ENCODE measurements at places on chromosomes 5 and 9.

- peak; percentile 39 for DNase-seq
Measured at GRCh38 chr5:66933066-66933465, 263.5 kb downstream of the CD180 start.

GRCh38 chr5:81213070-81213469, 20.1 kb upstream of the CKMT2 start:
- no peak for DNase-seq

DNA sequence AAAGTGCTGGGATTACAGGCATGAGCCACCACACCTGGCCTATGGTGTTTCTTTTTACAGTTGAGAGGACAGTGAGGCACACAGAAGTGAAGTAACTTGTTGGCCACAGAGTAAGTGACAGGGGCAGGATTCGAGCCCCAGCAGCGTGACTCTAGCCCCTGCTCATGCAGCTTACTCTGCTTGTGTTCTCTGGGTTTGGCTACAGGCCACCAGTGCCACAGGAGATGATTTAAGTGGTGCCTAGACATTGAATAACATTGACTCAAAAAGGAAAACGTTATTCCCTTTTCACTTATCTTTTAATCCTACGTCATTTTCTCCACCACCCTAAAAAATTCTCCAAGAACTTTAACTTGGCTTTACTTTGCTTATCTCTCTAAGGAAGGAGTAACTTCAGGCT, 61.4 kb downstream of the SNX24 start:
- DNase-seq: peak; percentile 39

- DNase-seq: no peak
Measured at GRCh38 chr9:104028827-104029226, 65.3 kb upstream of the SMC2 start.

GRCh38 chr5:111699976-111700375, 57.0 kb downstream of the NREP start:
- DNase-seq: no peak

- no peak for DNase-seq
Measured at GRCh38 chr9:85228111-85228855, 513.5 kb downstream of the AGTPBP1 start.

GRCh38 chr9:19239955-19240354, 9.5 kb downstream of the DENND4C start:
- DNase-seq: peak; percentile 22

DNA sequence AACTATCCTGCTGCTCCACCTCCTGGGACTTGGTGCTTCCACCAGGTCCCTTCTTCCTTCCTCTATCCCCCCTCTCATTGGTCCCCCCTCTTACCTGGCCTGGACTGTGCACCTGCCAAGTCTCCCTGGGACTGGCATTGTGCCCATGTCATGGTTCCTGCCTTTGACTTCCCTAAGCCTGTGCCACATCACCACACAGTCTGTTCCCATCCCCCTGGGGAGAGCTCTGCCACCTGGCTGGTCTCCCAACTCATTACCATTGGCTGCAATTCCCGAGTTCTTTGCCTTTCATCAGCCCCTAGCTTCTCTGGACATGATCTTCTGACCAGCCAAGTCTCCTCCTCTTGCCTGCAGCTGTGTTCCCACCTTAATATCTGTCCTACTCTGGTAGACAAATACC, 180.3 kb downstream of the SREK1 start:
- no peak for DNase-seq

DNA sequence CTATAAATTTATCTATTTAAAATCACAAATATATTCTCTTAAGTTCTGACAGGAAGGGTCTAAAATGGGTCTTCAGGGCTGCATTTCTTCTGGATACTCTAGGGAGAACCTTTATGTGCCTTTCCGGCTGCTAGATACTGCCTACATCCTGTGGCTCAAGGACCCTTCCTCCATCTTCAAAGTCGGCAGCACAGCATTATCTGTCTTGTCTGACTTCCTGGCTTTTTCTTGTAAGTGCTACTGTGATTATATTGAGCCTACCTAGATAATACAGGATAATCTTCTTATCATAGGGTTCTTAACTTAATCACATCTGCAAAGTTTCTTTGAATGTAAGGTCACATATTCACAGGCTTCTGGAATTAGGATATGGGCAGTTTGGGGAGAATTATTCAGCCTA, 943.8 kb upstream of the TYRP1 start:
- DNase-seq: no peak

GRCh38 chr5:116616876-116617275, 42.3 kb upstream of the SEMA6A start:
- DNase-seq: no peak

DNA sequence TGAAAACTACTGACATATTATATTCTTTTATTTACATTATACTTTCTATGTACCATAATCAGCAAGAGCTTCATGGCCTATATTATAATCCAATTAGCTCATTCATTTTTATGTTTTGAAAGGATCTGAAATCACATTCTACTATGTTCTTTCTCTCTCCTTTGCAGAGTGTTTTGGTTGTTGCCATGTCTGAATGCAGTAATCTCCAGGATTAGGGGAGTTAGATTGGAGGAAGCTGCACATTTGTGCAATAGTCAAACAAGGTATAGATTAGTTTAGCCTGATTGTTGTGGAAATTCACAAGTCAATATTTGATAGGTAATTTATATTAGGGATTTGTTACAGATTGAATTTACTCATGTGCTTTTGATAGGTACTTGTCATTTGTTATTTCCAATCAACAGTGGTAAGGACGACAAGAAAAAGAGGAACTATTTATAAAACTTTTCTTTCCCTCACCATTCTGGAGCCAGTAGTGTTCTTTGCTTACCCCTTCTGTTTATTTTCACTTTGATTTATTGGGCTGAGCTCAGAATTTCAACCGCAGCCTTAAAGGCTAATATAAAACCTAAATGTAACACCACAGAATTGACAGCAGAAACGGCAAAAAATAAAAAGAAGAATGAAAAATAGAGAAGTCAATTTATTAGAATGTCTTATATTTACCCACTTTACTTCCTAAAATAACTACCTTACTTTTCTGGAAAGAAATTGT, 597.0 kb downstream of the CHSY3 start:
- no peak for DNase-seq

- peak; percentile 82 for DNase-seq
Measured at GRCh38 chr9:112348257-112349007, 15.0 kb upstream of the PTBP3 start.

DNA sequence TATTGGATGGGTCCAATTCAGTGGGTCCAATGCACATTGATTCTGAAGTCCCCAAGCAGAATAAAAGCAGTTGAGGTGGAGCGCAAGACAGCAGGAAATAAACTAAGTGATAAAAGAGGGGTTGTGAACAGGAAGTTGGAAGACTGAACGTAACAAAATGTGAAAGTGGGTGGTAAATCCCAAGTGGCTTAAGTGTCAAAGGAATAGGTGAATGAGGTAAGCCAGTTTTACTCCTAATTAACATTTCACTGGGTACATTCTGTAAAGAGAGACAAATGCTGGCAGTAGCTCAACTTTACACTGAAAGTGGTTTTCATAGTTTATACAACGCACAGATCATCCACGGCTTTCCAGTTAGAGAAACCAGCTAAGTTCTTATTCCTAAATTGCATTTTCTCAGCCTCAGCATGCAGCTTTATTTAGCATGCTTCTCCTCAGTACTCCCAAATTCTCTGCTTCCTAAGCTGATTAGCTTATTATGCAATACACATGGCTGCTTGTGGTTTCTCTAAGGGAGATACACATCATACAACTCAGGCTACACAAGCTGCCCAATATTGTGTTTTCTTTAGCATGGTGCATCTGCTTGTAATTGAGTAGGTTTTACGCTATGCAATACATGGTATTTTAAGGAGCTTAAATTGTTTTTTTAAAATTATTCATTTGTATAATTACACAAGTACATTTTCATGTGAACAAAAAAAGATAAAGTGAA, 34.2 kb upstream of the HSD17B4 start:
- DNase-seq: peak; percentile 91

- no peak for DNase-seq
Measured at GRCh38 chr9:35035851-35036701, 36.3 kb downstream of the VCP start.

GRCh38 chr5:21919414-21920022, 933.6 kb downstream of the CDH12 start:
- peak; percentile 72 for DNase-seq

DNA sequence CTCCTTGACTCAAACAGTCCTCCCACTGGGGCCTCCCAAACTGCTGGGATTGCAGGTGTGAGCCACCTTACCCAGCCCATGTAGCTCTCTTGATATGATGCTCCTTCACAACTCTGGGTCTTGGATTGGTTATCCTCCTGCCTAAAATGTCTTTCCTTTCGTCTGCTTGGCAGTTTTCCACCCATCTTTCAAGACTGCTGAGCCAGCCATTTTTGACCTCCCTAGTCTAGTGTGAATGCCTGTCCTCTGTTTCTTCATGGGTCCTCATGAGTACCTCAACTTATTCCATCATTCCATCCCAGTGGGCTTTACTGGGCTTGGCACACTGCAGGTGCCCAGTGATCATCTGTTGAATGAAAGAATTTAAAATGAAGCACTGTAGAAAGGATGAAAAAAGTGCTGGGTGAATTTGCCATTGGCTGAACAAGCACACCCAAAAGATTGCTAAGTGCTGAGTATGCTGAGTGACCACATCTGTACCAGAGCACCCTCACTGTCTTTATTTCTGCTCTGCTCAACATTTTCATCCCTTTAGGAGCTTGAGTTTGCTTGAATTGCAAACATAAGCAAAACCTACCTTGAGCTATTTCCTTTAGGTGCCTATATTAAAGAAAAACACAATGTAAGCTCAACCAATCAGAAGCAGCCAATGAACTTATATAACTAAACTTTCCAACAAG, 84.8 kb upstream of the FAM169A start:
- DNase-seq: peak; percentile 25

DNA sequence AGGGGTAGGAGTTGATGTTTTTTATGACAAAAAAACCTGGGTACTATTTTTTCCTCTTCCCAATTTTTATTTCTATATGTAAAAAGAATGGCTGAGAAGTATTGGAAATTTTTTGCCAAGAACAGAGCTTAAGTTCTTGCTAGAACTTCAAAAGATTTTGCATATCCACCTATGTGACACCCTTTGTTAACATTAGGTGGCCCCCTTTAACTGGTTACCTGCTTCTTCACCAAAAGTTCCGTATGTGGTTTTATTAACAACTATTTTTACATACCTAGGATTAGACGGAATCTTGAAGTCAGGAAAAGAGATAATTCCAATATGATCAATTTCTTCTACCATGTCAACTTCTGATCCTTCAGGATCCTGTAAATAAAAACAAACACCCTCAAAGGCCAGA, 15.5 kb downstream of the C5 start:
- DNase-seq: no peak

DNA sequence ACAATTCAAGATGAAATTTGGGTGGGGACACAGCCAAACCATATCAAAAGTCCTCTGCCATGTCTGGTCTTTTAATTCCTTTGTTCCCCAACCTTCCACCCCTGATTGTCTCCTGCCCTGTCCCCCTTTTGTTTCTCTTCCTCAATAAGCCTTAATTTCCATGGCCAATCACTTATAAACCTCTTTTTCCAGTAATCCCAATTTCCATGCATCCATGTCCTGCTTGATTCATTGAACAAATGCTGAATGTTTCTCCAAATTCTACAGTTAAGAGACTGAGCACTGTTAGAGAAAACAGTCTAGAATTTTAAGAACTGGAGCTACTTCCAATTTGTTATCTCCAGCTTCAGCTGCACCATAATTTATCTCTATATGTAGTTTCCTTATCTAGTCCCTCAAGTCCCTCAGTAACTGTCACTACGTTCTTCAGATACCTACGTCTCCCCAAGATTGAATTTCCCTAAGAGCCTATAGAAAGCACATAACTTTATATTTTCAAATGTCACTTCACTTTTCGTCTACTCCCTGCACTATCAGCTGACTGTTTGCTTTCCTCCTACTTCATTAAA, 34.2 kb downstream of the TARS1 start:
- DNase-seq: no peak

GRCh38 chr5:98638111-98638510, 135.4 kb upstream of the RGMB start:
- DNase-seq: no peak

DNA sequence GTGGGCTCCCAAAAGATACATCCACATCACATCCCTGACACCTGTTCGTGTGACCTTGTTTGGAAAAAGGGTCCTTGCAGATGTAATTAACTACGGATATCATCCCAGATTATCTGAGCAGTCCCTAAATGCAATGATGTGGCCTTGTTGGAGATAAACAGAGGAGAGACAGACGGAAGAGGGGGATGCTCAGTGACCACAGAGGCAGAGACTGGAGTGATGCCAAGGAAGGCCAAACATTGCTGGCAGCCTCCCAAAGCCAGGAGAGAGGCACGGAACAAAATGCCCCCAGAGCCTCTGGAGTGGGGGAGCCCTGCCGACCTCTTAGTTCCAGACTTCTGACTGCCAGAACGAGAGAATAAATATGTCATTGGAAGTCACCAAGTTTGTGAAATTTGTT, 15.0 kb upstream of the VAV2 start:
- no peak for DNase-seq

GRCh38 chr5:154265197-154265773, 74.8 kb downstream of the GALNT10 start:
- DNase-seq: no peak

- DNase-seq: no peak
Measured at GRCh38 chr5:133680830-133681565, 68.7 kb upstream of the FSTL4 start.

- no peak for DNase-seq
Measured at GRCh38 chr9:134029248-134030226, 4.3 kb downstream of the BRD3OS start.

- DNase-seq: peak; percentile 73
Measured at GRCh38 chr9:76772686-76773445, 8.6 kb downstream of the PCA3 start.

DNA sequence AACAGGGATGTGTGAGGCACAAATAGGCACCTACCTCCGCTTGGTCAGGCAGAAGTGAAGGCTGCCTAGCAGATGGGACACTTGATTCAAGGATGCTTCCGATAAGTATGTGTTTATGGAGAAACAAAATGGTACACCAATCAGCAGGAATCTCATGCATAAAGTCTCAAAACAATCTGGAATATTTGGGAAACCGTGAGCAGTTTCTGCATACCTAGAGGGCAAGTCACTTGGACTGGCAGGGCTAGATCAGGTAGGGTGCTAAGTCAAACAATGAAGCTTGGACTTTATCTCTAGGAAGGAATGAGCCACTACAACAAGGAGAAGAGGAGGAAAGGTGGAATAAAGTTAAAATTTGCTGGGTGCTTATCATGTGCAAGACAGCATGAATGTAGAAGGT, 5.5 kb downstream of the EPB41L4A start:
- DNase-seq: no peak

DNA sequence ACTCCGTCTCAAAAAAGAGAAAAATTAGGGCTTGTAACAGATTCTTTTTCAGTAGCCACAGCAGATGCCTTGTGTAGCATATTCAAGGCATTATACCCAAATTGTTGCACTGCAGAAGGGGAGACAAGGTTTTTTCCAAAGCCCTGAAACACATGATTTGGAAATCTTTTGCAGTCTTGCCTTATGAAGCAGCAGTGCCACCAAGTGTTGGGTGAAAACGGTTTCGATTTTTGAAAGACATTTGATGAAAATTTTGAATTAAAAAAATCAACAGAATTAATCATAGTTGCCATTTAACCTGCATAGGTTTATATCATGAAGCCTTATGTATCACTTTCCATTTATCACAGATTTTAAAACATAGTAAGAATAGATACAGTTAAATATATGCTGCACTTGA, 479.5 kb downstream of the TAF11L14 start:
- peak; percentile 82 for DNase-seq

- DNase-seq: peak; percentile 45
Measured at GRCh38 chr9:18268381-18268780, 205.6 kb upstream of the ADAMTSL1 start.

- DNase-seq: no peak
Measured at GRCh38 chr9:134914501-134914834, 3.2 kb downstream of the FCN1 start.

GRCh38 chr5:98096155-98096554, 677.3 kb upstream of the RGMB start:
- DNase-seq: peak; percentile 80
